CD4-positive, alpha-beta T cell treated with Interleukin-1 beta for 1 hour (primary cell): ENCODE measurements at places on chromosomes 4 and X.

DNA sequence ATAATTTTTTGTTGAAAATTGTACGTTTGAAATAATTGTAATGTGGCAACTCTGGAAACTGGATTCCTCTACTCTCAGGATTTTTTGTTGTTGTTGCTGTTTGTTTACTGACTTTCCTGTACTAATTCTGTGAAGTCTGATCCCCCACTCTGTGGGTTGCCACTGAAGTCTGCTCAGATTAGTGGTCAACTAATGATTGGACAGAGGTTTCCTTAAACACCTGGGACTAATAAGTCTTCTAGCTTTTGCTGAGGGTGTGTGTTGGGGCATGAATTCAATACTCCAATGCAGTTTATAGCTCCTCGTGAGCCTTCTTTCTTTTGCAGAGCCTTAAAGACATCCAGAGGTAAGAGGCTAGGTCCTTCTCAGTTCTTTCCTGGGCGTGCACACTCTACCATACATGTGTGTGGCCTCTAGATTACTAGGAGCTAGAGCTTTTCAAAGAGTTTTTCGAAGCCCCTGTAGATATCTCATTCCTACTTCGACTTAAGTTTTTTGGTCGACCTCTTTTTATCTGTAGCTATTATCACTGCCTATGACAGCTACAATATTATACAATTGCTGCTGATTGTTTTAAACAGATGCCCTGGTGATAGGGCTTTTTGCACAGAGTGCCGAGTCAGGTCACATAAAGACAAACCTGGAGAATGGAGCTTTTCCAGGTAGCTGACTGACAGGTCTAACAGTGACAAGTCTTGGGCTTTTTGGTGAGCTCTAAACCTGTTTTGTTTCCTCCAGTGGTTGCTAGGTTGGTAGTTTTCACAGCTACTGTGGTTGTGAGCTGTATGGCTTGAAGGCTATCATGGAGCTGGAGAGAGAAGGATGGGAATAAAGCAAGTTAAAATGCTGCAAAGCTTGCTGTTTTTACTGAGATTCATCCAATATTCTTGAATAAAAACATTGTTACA lies 34.0 kb downstream of the BMP2K start:
- no peak for DNase-seq

GRCh38 chr4:127131527-127131926 lies 501.2 kb upstream of the INTU start:
- DNase-seq: no peak

GRCh38 chrX:16788477-16788876 lies 2.2 kb downstream of the TXLNG start:
- no peak for DNase-seq

DNA sequence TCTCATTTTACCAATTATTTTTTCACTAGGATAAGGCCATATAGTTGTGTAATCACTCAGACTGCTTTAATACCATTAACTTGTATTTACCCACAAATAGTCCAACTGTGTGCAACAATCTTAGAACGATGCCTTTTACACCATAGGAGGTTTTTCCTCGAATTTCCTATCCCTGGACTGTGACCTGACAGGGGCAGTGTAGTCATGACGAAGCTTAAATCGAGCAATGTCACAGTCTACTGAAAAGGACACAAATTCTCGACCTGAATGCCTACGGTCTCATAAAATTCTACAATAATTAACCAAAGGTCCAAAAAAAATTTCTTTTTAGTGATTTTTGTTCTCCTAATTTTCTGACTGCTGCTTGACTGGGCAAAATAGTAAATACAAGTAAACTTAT lies 208.9 kb downstream of the ADAMTS3 start:
- no peak for DNase-seq

DNA sequence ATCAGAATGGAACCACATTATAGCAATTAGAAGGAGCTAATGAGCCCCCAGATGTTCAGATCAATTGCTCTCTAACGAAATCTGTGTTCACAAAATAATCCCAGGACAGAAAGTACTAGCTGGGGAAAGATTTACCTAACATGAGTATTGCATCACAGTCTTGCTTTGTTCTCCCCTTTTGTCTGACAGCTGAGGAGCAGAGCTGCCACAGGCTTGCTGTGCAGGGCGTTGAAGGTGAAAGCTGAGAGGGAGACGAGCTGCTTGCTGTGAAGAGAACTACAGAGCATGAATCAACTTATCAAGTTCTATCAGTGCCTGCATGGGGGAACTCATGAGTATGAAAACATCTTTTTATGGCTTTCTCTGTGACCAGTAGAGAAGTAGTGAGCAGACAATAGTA lies 441.2 kb downstream of the CENPC start:
- no peak for DNase-seq

GRCh38 chr4:85030156-85030555 lies 63.7 kb upstream of the WDFY3 start:
- DNase-seq: no peak
